ENCODE measurements at places on chromosomes 13 and 19. TPM values are rescaled to one million over a fixed set of nuclear protein-coding genes. Genes with fewer than 3 reads are reported as not detected.

DNA sequence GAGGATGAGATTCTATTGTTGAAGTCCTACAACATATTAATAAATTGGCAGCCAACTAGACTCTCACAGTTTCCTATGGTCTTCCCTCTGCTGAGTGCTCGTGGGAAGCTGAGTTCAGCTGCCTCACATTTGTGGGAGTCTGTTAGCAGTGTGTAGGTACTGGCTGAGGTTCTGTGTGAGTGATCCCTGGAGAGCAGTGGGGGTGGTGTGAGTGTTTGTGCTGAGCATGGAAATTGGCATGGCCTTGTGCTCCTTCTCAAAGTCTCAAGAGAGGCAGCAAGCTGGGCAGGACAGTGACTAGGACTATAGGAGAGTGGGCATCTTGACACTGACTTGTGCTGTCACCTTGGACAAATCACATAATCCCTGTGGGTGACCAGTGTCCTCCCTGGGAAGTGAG, 298.3 kb downstream of the MTUS2 start:
- no peaks in the 10 kb centered on the region for H3K36me3 ChIP-seq
- H3K27me3 ChIP-seq = peaks cover 3% of the 10 kb centered on the region
- DNase-seq = no peak
- no peak overlapping the region for H3K4me3 ChIP-seq
- H3K4me1 ChIP-seq = no peaks in the 10 kb centered on the region
- no peak overlapping the region for H3K27ac ChIP-seq

The LGALS7B gene
- not detected for total RNA-seq

- DNase-seq = no peak
- H3K27me3 ChIP-seq = no peaks in the 10 kb centered on the region
- H3K27ac ChIP-seq = no peak overlapping the region
- no peaks in the 10 kb centered on the region for H3K4me1 ChIP-seq
- no peaks in the 10 kb centered on the region for H3K36me3 ChIP-seq
- H3K4me3 ChIP-seq = no peak overlapping the region
Observed at GRCh38 chr19:39917561-39918182, 16.8 kb downstream of the FCGBP start.

DNA sequence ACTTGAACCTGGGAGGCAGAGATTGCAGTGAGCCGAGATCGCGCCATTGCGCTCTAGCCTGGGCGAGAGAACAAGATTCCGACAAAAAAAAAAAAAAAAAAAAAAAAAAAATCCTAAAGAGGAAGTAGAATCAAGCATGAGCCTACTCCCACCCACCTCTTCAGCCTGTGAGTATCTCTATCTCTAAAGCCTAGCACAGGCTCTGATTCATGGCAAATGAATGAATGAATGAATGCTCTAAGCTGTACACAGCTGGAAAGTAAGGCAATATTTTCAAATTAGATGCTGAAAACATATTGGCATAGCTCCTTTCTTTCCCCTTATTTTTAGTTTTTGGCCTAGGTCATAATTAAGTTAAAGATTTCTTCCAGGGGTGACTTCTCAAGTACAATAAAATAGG, 35.7 kb upstream of the FAM216B start:
- no peak overlapping the region for H3K27ac ChIP-seq
- peaks cover 12% of the 10 kb centered on the region for H3K27me3 ChIP-seq
- DNase-seq = no peak
- H3K4me3 ChIP-seq = no peak overlapping the region

The ZNF763 gene
- total RNA-seq = 3.2 TPM

- no peak for DNase-seq
- no peak overlapping the region for H3K4me3 ChIP-seq
- H3K36me3 ChIP-seq = no peaks in the 10 kb centered on the region
- H3K27me3 ChIP-seq = peaks cover 8% of the 10 kb centered on the region
- H3K27ac ChIP-seq = no peak overlapping the region
Observed at GRCh38 chr19:5293612-5294378, 46.8 kb downstream of the PTPRS start.

The MCEMP1 gene
- 0.59 TPM for total RNA-seq

- H3K27me3 ChIP-seq = no peaks in the 10 kb centered on the region
- H3K4me3 ChIP-seq = no peak overlapping the region
- no peaks in the 10 kb centered on the region for H3K4me1 ChIP-seq
- H3K36me3 ChIP-seq = peaks cover 14% of the 10 kb centered on the region
- DNase-seq = no peak
Observed at GRCh38 chr13:113959198-113959597, 14.7 kb downstream of the C13orf46 start.

GRCh38 chr13:113374511-113375175, 10.7 kb upstream of the GRTP1 start:
- H3K4me3 ChIP-seq = no peak overlapping the region
- no peak for DNase-seq
- no peaks in the 10 kb centered on the region for H3K36me3 ChIP-seq
- H3K27ac ChIP-seq = no peak overlapping the region

GRCh38 chr13:99962242-99962641, 9.3 kb downstream of the ZIC5 start:
- peaks cover 16% of the 10 kb centered on the region for H3K4me1 ChIP-seq

The SRRM5 gene
- total RNA-seq = 0.64 TPM

- no peaks in the 10 kb centered on the region for H3K27me3 ChIP-seq
- no peaks in the 10 kb centered on the region for H3K36me3 ChIP-seq
- no peak overlapping the region for H3K4me3 ChIP-seq
- H3K4me1 ChIP-seq = peaks cover 7% of the 10 kb centered on the region
Observed at GRCh38 chr13:28355822-28356371, 139.0 kb downstream of the FLT1 start.

- no peak overlapping the region for H3K4me3 ChIP-seq
- DNase-seq = no peak
- H3K4me1 ChIP-seq = no peaks in the 10 kb centered on the region
- no peaks in the 10 kb centered on the region for H3K27me3 ChIP-seq
Observed at GRCh38 chr13:44165889-44166496, 207.6 kb upstream of the SERP2 start.

GRCh38 chr19:5179256-5179655, 161.4 kb downstream of the PTPRS start:
- no peak overlapping the region for H3K4me3 ChIP-seq
- H3K4me1 ChIP-seq = no peaks in the 10 kb centered on the region
- no peak overlapping the region for H3K27ac ChIP-seq
- no peaks in the 10 kb centered on the region for H3K36me3 ChIP-seq

- H3K27ac ChIP-seq = peak overlapping the region; percentile 91
- peak overlapping the region; percentile 82 for H3K4me3 ChIP-seq
- H3K4me1 ChIP-seq = peaks cover 86% of the 10 kb centered on the region
- DNase-seq = peak; percentile 71
Observed at GRCh38 chr19:48329167-48329891, 4.0 kb downstream of the EMP3 start.

The MISP gene
- total RNA-seq = not detected

DNA sequence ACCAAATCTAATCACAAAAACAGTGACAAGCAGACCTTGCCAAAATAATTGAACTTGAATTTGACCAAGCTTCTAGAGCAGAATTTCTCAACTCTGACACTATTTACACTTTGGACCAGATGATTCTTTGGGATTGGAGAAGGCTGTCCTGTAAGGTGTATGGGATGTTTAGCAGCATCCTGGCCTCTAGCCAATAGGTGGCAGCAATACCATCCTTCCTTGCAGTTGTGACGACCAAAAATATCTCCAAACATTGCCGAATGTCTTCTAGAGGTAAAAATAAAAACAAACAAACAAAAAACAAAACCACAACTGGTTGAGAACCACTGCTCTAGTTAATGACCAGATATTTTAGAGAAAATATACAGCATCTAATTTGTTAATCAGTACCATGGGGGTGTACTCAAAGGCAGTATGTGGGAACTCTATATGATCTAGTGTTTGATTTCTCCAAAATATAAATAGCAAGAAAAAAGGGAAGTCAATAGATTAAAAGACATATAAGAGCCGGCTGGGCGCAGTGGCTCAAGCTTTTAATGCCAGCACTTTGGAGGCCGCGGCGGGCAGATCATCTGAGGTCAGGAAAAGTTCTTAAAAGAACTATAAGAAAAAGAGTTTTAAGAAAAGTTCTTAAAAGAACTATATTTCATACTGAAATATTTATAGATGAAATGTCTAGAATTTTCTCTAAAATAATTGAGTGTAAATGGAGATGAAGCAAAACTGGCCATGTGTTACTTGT, 60.9 kb upstream of the ZNF527 start:
- DNase-seq = peak; percentile 19
- peaks cover 8% of the 10 kb centered on the region for H3K4me1 ChIP-seq
- H3K27ac ChIP-seq = no peak overlapping the region
- H3K4me3 ChIP-seq = no peak overlapping the region

The CAB39L gene
- total RNA-seq = 3.0 TPM

- no peak for DNase-seq
- no peaks in the 10 kb centered on the region for H3K4me1 ChIP-seq
- H3K36me3 ChIP-seq = no peaks in the 10 kb centered on the region
- no peak overlapping the region for H3K4me3 ChIP-seq
- H3K27me3 ChIP-seq = no peaks in the 10 kb centered on the region
- no peak overlapping the region for H3K27ac ChIP-seq
Observed at GRCh38 chr13:110001670-110002275, 215.4 kb upstream of the IRS2 start.

- no peaks in the 10 kb centered on the region for H3K27me3 ChIP-seq
- H3K4me1 ChIP-seq = no peaks in the 10 kb centered on the region
- H3K27ac ChIP-seq = no peak overlapping the region
- no peaks in the 10 kb centered on the region for H3K36me3 ChIP-seq
- no peak for DNase-seq
Observed at GRCh38 chr13:86324191-86324590, 525.0 kb upstream of the SLITRK6 start.

The LSR gene
- 28.1 TPM for total RNA-seq

The IGSF23 gene
- not detected for total RNA-seq

The TUBA3C gene
- not detected for total RNA-seq

The GTF2F1 gene
- 53.4 TPM for total RNA-seq

The CD22 gene
- total RNA-seq = 3.3 TPM

DNA sequence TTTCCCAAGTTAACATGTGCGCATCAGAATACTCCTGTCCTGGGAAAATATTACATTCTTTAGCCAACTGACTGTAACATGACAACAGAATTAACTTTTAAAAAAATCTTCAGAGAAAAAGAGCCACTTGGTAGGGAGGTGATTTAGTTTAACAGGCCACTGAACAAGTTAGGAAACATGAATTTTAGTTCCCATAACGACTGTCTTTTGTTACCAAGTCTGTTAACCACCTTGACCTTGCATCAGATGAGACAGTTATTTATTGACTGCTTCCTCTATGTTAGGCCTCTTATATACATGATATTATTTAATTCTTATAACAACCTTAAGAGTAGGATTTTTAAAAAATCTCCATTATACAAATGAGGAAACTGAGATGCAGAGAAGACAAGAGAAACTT, 268.6 kb downstream of the NDFIP2 start:
- DNase-seq = no peak
- H3K27ac ChIP-seq = no peak overlapping the region

The RNF113B gene
- total RNA-seq = not detected

GRCh38 chr13:113724780-113725315, 34.2 kb upstream of the TMEM255B start:
- H3K36me3 ChIP-seq = no peaks in the 10 kb centered on the region
- H3K4me3 ChIP-seq = no peak overlapping the region
- no peaks in the 10 kb centered on the region for H3K27me3 ChIP-seq
- peak overlapping the region; percentile 68 for H3K27ac ChIP-seq
- peaks cover 11% of the 10 kb centered on the region for H3K4me1 ChIP-seq
- DNase-seq = peak; percentile 83

DNA sequence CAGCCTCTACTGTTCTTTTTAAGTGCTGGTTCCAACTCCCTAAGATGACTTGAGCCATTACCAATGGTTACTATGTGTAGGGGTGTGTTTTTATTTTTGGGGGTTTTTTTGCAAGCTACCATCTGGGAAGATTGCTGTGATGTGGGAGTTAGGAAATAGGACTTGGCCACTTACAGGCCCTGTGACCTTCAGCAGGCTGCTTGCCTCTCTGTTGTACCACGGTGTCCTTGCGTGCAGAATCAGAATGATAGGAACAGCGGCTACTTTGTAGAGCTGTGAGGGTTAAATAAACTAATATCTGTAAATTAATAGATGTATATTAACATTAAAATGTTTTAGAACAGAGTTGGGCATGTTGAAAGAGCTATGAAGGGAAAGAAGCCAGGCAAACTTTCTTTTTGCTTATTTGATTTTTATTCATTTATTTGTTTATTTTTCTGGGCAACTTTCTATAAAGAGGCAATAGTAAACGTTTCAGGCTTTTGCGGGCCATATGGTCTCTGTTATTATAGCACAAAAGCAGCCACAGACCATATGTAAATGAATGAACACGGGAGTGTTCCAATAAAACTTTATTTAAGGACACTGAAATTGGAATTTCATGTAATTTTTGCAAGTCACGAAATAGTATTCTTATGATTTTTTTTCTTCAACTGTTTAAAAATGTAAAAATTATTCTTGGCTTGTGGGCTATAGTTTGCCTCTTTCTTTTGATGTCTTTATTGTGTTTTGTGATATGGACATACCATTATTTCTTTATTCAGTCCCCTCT, 26.4 kb upstream of the EHD2 start:
- H3K27me3 ChIP-seq = no peaks in the 10 kb centered on the region
- H3K4me1 ChIP-seq = no peaks in the 10 kb centered on the region
- no peak overlapping the region for H3K4me3 ChIP-seq

DNA sequence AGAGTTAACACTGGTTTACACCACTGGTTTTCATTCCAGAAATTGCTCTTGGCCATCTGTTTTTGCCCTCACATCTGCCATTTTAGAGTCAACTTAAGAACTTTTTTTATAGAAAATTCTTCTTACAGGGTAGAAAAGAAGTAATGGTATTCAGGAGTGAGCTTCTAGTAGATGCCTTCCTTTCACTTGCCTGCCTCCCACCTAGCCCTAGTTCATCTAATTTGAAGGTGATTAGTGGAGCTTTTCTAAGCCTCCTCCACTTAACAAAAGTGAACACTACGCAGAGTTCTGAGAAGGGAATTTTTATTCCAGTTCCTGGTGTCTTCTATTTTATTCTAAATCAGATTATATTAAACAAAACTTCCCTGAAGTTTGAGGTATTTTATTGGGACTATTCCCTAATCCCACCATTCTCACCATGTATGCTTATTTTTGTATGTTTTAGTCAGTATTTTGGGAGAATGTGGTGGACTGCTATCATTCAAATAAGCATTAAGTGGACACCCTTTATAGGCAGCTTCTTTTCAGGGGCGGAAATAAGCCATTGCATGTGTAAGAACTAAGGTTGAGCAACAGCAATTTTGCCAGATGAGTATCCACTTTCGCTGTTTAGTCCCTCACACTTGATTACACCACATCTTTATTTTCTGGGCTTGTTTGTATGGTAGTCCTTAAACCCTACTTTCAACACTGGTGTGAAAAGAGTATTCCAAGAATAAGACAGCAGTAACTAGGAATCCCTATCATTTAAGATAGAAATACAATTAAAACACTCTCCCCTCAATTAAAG, 156.9 kb downstream of the ENOX1 start:
- H3K27ac ChIP-seq = no peak overlapping the region
- no peaks in the 10 kb centered on the region for H3K4me1 ChIP-seq
- peaks cover 2% of the 10 kb centered on the region for H3K27me3 ChIP-seq
- DNase-seq = no peak
- no peaks in the 10 kb centered on the region for H3K36me3 ChIP-seq
- no peak overlapping the region for H3K4me3 ChIP-seq

The FLT1 gene
- total RNA-seq = 0.89 TPM

All from CD4-positive, CD25-positive, alpha-beta regulatory T cell (primary cell).